ENCODE measurements at places on chromosomes 3 and 15.

- DNase-seq, result no peak
These were observed 172.6 kb downstream of the SATB1 start for GRCh38 chr3:18252578-18252977.

DNA sequence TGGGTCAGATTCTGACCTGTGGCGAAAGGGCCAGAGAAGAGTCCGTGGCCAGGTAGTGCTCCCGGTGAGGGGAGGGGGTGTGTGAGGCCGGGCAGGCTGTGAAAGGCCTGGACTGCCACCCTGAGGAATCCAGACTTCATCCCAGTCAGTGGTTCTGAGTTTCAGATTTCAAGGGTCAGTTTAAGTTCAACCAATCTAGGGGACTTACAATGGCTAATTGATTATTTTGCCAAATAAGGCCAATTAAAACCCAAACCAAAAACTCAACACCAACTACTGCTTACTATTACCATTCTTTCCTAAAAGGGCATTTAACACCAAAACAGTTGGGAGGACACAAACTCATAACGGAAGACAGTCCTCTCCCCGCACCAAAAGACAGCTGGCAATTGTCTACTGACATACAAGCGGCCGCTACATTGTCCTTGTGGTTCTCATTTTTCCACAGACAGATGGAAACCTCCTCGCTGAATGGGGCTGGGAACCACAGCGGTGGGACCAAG is 30.5 kb downstream of the TMEM44 start:
- DNase-seq, result no peak

GRCh38 chr3:155271343-155271613 is 22.2 kb downstream of the STRIT1 start:
- DNase-seq, result no peak

GRCh38 chr15:23588268-23588667 is 22.8 kb downstream of the MKRN3 start:
- DNase-seq, result no peak

- no peak for DNase-seq
These were observed 93.5 kb downstream of the ZIC4 start for GRCh38 chr3:147312786-147313280.

- no peak for DNase-seq
These were observed 57.5 kb upstream of the MEF2A start for GRCh38 chr15:99508311-99508645.

DNA sequence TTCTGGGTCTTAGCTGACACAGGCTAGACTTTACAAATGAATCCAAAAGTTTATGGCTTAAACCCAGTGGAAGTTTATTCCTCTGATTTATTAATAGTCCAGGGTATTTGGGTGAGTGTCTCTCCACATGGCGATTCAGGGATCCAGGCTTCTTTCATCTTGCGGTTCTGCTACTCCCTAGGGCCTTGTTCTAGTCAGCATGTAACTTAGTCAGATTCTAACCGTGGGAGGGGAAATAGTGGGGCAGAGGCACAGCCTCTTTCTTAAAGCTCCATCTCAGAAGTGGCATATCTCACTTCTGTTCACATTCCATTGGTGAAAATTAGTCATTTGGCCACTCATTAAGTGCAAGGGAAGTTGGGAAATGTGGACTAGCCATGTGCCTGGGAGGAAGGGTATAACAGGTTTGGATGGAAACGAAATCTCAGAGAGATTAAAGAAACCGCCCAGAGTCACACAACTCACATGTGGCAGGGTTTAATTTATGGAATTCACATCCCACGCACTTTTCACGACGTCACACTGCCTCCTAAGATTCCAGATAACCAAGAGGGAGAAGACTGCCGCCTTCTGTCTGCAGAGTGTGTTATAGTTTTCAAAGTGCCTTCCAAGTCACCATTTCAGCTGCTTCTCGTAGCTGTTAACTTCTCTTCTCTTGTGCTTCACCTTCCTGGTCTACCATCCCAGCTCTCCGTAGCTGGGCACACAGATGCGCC is 11.4 kb upstream of the RASGRF1 start:
- peak; percentile 25 for DNase-seq

GRCh38 chr3:47161983-47162696 is 1.8 kb downstream of the SETD2 start:
- DNase-seq, result no peak

- DNase-seq, result no peak
These were observed 200.4 kb downstream of the ADAMTSL3 start for GRCh38 chr15:83854321-83854720.

- no peak for DNase-seq
These were observed 22.4 kb downstream of the PRKCI start for GRCh38 chr3:170244576-170244975.

- DNase-seq, result no peak
These were observed 52.2 kb upstream of the SEC22A start for GRCh38 chr3:123149525-123149924.

DNA sequence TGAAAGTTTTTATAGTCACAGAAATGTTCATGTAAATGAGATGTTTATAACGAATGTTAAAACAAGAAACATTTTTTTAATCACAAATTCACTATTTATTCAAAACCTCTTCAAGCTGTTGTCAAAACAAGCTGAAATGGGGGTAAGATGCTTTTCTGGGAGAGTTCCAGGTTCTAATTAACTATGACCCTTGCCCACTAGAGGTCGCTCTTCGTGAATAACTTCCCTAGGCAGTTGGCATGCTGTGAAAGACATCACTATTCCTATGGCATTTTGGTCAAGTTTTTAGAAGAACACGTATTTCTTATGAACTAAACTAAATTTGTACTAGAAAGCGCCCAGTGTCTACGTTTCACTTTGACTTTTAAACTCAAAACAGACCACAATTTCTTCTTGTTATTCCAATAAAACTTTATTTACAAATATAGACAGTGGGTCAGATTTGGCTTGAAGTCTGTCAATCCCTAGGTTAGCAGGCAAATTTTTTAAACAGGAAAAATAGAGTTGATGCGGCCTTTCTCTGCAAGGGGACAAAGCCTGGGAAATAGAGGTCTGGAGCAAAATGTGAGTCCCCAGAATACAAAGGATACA is 62.8 kb upstream of the CMTM8 start:
- no peak for DNase-seq

GRCh38 chr3:33075995-33076394 is 21.0 kb downstream of the GLB1 start:
- DNase-seq, result no peak

DNA sequence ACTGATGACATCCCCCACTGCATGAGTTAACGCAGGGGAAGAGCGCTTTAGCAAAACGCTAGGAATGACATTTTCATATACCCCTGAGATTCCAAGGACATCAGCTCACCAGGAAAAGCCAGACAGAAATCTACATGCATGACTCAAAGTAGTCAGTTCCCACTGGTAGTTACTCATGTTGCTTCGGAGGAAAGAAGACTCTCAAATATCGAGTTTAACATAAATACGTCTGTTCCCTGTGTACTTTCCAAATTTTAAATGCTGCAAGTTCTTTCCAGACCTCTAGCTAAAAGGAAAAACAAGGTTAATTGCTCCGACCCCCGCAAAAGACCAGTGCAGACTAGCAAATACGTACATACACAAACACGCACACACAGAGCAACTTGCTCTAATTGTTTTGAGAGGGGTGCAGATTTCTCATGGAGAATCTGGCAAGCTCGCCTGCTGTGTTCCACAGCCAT is 115.4 kb upstream of the PRICKLE2 start:
- no peak for DNase-seq

DNA sequence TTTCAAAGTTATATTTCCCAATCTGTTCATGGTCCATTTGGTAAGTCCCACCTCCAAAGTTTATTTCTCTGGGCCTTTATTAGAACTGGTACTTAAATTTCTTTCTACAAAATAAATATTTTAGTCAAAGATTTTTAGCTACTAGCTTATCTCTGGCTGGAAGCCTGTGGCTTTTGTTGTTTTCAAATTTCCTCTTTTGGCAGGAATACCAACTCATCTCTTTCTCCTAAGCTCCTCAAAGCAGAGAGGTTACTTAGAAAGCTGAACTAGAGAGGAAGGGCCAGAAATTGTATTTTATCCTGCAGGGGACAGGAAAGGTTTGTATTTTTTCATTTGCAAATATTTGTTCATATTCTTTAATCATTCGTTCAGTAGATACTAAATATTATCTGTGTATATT is 227.8 kb downstream of the TBL1XR1 start:
- no peak for DNase-seq

- DNase-seq, result no peak
These were observed 123.4 kb downstream of the EPHB1 start for GRCh38 chr3:134918441-134918840.

DNA sequence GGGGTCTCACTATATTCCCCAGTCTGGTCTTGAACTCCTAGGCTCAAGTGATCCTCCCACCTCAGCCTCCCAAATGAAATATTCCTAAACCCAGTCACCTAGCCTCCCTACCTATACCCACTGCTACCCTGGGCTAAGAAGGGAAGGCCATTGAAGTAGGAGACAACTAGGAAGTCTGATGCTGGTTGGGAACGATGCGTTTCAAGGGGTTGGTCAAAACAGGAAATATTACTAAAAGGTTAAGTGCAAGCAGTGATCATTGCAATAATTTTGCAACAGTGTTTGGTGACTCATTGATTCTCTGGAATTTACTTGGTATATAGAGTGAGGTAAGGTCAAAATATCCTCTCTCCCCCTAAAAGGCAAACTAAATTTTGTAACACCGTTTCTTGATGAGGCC is 4.6 kb upstream of the UQCRC1 start:
- no peak for DNase-seq

DNA sequence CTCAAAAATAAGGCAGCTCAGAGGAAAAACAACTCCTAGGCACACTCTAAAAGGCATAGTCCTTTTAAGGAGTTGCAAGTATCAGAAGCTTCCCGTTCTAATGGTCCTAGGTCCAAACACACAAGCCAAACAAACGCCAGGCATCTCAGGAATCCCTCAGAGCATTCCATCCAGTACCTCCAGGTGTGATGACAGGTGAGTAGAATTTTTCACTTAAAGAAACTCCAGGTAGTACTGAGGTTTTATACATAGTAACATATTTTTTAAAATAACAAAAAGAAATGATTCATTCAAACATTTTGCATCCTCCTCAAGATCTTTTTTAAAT is 1092.3 kb downstream of the TUSC7 start:
- no peak for DNase-seq

- no peak for DNase-seq
These were observed 499.8 kb downstream of the ROBO2 start for GRCh38 chr3:77539677-77540076.

DNA sequence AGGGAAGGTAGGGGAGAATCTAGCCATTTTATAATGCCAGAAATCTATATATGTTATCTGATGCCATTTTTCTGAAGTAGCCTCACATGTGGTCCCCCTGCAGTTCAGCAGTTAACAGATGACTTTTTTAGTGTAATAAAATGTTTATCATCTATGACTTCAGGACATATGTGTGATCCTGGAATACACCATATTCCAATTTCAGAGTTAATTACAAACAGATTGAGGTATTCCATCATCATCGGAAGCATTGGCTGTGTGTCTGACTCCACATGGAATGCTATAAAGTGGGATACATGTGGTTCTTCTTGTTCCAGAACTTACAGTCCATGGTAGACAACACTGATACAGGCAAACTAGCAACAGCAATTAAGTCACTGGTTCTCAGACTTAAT is 45.9 kb upstream of the LIMD1 start:
- DNase-seq, result no peak
